ENCODE measurements at places on chromosomes 1 and 21. TPM values are rescaled to one million over a fixed set of nuclear protein-coding genes. Genes with fewer than 3 reads are reported as not detected.

The LRRC38 gene
- not detected for total RNA-seq

The GNG4 gene
- 0.52 TPM for total RNA-seq

The CFHR3 gene
- not detected for total RNA-seq

The DYNLT5 gene
- total RNA-seq: not detected

The BTG2 gene
- 508 TPM for total RNA-seq

The TDRKH gene
- total RNA-seq: 13.3 TPM
